Activated T-helper 1 cell treated with anti-CD3 and anti-CD28 coated beads, Interleukin-2, amount 50 U/mL, for 16 hours (primary cell): ENCODE measurements at places on chromosomes 2 and 18.

GRCh38 chr2:64015898-64016297, 3.3 kb downstream of the VPS54 start:
- no peak for DNase-seq

DNA sequence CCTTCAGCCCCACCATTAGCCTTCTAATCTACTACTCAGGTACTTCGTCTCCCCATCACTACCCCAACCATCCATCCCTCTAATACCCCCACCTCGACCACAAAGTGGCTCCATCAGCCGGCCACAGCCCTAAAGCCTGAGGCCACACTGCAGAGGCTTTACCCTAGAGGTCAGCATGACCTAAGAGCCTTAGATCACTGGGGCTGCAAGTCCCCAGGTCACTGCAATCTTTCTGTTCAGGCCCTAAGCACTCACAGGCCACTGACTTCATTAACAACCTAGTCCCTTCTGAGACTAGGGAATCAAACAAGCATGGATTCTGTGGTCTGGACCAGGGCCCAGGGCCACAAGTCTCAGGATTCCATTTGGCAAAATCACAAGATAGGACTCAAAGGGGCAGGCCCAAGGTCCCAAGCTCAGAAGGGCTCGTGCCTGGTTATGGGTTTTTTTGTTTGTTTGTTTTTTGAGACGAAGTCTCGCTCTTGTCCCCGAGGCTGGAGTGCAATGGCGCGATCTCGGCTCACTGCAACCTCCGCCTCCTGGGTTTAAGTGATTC, 37.0 kb upstream of the PKDCC start:
- DNase-seq, result no peak

DNA sequence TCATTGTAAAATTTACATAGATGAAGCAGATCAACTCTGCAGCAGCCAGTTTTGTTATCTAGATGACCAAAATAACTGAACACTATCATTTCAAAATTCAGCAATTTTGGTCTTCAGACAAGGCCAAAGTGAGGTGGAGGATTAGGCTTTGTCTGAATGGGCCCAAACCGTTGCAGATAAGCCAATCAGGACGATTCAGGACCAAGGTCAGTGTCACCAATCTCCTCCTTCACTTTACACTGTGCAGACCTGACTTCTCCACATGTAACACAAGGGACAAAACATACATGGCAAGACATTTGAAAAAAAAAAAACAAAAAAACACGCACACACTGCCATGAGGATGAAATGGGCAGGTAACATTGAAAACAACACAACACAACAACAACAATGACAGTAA, 211.2 kb downstream of the NAPG start:
- no peak for DNase-seq

GRCh38 chr2:200627110-200627770, 41.4 kb downstream of the AOX1 start:
- DNase-seq, result no peak

DNA sequence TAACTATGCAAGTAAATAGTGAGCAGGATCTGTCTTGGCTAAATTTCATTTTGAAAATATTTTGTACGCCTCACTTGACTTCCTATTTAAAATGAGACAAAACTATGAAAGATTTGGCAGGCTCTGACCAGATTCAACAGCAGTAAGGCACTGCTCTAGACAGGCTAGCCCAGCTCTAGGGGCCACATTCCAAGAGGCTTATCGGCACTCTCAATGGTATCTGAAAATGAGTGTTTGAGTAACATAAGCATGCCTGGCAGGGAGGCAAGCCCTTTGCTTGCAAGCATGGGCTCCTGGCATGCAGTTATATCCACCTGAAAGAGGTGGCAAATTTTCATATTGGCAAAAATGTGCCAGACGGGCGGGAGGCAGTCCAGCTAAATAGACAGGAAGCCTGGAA, 10.5 kb downstream of the CAPN13 start:
- no peak for DNase-seq

DNA sequence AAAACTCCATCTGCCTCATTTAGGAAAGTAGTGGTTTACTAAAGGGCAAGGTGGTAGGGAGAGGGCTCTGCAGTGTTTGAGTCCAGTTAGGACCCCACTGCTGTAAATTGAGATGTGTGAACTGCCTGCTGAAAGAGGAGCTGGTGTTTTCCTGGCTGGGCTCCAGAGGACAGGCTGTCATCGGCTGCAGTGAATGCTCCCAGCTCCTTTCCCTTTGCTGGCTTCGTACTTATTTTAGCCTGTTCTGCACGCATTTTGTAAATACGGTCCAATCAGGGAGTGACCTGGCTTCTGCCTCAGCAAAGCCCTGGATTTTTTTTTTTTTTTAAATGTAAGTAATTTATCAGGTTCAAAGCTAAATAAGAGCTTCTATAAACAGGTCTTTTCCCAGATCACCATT, 37.5 kb downstream of the SLC4A3 start:
- DNase-seq, result no peak

GRCh38 chr18:23568281-23569138, 17.8 kb downstream of the NPC1 start:
- DNase-seq, result no peak

- no peak for DNase-seq
Measured at GRCh38 chr2:63678551-63678950, 89.8 kb downstream of the MDH1 start.

DNA sequence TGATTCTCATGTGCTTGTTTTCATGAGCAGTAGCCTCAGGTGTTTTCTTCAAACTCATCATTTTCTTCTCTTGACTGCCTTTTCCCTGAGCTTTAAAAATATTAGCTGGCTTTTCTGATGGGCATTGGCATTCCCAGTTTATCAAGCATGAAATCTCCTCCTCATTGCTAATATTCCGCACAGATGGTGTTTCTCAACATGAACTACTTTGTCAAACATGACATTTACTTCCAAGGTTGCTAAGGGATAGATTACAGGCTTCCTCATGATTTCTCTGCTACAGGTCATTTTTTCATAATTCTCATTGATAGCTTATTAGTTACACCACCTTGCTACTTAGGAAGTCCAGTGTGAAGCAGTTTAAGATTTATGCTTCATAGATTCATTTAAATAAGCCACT, 1116.9 kb upstream of the CNTNAP5 start:
- DNase-seq, result no peak

GRCh38 chr2:226408141-226408540, 391.5 kb downstream of the IRS1 start:
- DNase-seq, result no peak

- DNase-seq, result no peak
Measured at GRCh38 chr2:84383271-84383670, 75.8 kb downstream of the SUCLG1 start.

- DNase-seq, result no peak
Measured at GRCh38 chr2:70480468-70480867, 73.2 kb downstream of the TGFA start.

- no peak for DNase-seq
Measured at GRCh38 chr18:71374294-71375000, 1085.6 kb downstream of the SOCS6 start.

DNA sequence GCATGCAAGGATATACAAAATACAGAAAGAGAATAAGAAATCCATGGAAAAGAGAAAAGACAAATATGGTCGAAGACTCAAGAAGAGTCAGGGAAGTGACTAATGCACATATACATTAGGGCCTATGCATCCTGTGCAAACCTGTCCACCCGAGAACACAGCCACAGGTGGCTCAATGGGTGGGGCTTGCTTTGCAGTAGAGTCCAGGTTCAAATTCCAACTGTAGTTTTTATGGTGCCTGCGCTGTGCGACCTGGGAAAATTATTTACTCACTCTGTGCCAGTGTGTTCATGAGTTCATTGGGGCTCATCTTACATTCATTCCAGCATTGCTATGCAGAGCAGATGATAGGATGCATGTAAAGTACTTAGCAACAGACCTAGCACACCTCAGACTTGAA, 244.7 kb downstream of the CTNNA2 start:
- DNase-seq, result no peak

DNA sequence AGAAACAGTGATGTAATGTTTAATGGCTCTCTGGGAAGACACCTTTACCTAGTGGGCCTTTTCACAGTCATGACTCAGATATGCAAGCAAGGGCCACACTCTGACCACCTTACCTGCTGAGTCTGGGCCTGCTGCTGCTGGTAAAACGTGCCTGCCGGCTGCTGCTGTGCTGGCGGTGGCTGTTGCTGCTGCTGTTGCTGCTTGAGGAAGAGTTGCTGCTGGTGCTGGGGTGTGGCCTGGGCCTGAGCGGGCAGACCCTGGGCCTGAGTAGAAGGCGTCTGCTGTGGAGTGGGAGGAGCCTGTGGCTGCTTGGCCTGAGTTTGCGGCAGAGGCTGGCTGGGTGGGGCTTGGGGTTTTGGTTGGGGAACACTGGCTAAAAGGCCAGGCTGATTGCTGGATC, 81.6 kb upstream of the NFU1 start:
- DNase-seq, result no peak

DNA sequence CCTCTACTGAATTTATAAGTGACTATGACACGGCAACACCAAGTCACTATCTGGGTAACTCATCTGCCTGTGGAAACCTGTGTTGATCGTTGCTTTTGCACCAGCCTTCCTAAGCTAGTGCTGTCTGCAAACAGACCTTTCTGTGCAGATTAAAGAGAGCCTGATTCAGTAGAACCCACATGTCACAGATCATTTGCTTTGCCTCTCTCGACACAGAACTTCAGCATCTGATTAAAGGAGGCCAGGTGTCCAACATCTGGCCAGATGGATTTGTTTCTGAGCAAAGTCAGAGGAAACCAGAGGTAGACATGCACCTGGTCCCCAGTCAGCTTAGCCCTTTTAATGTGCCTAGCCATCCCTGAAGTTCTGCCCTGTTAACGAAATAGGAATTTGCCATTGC, 15.0 kb upstream of the TTR start:
- no peak for DNase-seq

DNA sequence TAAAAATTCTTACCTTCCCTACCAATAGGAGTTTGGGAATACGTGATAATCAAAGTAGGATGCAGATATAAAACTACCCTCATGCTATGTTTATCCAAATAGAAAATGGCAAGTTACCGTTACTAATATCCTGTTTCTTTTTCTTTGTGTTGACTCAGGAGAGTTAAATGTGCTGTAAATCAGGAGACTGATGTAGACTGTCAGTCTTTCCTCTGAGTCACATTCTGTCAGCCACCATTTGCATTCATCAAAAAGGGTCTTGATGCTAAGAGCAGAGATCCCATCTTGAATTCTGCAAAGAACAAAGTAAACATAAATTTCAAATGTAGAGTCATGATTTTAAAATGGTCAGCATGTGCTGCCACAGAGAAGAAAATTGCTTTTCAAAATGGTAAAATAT, 712.8 kb downstream of the SOCS6 start:
- DNase-seq, result no peak

DNA sequence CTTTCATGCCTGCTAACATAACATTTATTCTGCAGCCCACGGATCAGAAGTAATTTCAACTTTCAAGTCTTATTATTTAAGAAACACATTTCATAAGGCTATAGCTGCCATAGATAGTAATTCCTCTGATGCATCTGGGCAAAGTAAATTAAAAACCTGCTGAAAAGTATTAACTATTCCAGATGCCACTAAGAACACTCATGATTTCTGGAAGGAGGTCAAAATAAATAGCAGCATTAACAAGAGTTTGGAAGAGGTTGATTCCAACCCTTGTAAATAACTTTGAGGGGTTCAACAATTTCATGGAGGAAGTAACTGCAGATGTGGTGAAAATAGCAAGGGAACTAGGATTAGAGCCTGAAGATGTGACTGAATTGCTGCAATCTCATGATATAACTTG, 77.6 kb downstream of the CCDC148 start:
- DNase-seq, result no peak

- no peak for DNase-seq
Measured at GRCh38 chr2:234178330-234179030, 128.0 kb downstream of the SPP2 start.

DNA sequence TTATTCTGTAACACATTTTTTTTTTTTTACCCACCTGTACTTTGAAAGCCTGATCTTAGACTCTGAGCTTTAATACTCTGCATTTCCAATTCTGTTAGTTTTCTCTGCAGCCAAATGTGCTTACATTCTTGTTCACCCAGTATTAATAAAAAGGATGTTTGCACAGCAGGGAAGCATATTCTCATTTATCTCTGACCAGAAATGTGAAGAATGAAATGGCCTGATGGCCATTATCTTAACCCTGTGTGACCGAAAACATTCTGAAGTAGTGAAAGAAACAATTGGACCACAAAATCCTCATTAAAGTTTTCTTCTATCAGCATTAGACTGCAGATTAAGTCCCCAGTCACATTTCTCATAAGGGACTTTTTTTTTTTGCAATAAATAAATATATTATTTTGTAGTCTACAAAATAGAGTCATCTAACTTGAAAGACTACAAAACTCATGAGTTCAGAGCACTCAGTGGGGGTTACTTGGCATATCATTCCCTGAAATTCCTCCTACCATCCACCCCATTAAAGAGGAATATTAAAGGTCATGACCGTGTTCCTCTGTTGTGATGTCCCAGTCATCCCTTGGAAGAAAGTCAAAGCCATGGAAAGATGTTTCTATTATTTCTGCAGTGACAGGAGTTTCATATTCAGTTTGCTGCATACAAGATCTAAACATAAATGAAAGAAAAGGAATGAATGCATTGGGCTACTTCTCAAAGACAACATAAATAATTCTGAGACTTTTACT, 364.4 kb downstream of the RND3 start:
- no peak for DNase-seq

GRCh38 chr18:38473535-38473934, 907.9 kb upstream of the CELF4 start:
- DNase-seq, result no peak

GRCh38 chr2:26900831-26901321, 52.9 kb downstream of the DPYSL5 start:
- no peak for DNase-seq

GRCh38 chr2:238971318-238972145, 123.6 kb downstream of the TWIST2 start:
- no peak for DNase-seq

DNA sequence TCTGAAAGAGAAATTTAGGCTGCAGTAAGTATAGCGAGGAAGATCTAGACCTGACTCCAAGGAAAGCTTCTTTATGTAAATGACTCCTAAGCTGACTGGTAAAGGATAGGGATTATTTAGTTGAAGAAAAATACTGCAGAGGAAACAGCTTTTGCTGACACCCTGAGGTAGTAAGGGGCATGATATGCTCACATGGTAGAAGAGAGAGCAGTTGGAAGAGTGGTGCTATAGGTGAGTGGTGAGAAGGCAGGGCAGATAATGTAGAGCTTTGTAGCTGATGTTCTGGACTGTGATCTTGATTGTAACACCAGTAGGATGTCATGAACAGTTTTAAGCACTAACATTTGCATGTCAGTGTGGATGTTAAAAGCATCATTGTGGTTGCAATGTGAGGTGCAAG, 639.1 kb upstream of the SLC39A10 start:
- no peak for DNase-seq

- DNase-seq, result no peak
Measured at GRCh38 chr2:190325588-190325987, 6.0 kb upstream of the HIBCH start.

- no peak for DNase-seq
Measured at GRCh38 chr2:80195034-80195433, 109.5 kb downstream of the LRRTM1 start.

DNA sequence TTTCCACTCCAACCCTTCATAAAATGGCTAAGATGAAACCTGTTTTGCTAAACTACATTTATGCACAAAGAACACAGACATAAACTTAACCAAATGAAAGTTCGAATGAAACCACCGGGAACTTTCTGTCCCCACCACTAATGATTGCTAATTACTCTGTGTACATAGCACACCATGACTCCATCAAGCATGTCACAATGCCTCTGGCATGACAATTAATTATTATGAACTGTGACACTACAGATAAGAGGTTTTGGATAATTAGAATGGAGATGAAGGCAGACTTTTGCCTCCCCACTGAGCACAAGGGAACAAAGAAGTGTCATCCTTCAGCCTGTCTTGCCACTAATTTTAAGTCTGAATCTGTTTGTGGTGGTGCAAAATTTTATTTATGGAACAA, 1.5 kb downstream of the DAPL1 start:
- no peak for DNase-seq
